ENCODE measurements at places on chromosomes 3 and 15.

GRCh38 chr3:30730967-30731366 is 124.6 kb downstream of the TGFBR2 start:
- no peak for DNase-seq

DNA sequence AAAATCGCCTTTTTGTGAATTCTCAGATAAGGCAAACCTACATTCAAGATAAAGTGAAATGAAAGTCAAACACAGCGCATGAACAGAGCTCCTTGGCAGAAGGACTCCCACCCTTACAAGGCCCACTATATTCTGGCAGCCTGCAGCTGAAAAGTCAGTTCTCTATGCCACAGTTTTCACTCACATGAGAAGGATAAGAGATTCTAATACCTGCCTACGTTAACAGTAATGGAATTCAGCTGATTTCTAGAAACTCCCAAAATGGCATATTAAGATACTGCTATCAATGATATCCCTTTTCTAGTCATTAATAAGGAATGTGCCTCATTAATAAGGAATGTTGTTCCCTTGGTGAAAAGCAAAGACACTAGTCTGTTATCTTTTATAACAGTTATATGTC is 27.0 kb downstream of the SLC30A4 start:
- DNase-seq: no peak

DNA sequence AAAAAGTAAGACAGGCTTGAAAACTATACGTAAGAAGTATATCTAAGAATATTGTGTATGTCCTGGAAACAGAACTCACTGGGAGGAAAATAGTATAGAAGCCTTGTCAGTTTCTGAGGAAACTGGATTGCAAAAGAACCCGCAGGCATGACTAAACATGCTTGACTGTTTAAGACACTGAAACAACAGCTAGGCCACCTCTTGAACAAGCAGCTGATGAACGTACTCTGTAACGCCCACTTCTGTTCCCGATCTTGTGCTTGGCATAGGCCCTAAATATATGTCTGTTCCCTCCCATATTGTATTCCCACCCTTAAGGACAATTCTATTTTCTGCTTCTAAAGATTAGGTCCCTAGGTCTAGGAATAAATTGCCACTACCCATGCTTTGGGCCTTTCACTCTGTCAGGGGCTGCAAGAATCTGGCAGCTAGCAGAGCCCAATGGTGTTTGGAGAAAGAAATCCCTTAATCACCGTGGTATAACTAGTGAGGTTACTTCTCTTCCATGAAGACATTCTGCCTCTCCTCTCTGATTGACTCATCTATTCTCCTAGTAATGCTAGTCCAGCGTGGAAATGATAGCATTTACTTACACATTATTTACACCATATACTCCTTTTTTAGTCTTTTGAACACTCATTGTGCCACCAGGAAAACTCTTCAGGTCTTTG is 46.2 kb downstream of the CD200 start:
- no peak for DNase-seq

DNA sequence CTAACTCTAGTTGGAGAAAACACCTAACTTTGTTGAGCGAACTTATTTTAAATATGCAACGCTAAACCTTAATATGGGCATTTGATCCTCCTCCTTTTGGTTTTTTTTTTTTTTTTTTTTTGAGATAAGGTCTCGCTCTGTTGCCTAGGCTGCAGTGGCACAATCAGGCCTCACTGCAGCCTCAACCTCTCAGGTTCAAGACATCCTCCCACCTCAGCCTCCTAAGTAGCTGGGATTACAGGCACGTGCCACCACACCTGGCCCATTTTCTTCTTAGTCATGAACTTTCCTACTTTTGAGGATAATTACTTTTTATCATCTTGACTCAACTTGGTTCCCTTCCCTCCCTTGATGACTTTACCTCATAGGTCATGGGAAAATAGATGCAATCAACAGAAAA is 3.9 kb downstream of the NUSAP1 start:
- no peak for DNase-seq

DNA sequence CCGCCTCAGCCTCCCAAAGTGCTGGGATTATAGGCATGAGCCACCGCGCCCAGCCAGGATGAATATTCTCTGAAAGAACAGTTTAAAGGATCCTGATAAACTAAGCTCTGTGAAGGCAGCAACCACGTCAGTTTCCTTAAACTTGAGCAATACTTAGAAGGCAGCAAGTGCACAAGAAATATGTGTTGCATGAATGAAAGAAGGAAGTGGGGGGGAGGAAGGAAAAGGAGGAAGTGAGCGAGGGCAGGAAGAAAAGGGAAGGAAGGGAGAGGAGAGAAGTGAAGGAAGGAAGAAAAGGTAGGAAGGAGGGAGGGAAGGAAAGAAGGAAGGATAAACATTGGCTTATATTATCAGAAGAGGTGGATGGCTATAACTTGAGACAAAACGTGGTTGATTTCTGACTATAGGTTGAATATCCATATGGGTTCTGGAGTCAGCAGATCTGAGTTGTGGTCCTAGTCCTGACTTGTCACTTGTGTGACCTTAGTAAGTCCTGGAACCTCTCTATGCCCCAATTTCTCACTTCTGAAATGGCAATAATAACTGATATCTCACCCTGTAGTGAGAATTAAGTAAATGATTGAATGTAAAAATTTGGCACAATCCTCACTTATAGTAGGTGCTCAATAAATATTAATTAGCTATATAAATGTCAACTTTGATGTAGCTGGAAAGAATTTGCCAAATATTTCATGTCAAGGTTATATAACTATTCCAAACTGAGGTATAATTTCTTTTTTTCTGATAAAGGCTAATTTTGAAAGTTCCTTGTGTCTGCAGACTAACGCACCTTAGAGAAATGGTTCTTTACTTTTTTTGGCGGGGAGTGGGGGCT is 12.0 kb upstream of the SEMA4B start:
- DNase-seq: no peak

DNA sequence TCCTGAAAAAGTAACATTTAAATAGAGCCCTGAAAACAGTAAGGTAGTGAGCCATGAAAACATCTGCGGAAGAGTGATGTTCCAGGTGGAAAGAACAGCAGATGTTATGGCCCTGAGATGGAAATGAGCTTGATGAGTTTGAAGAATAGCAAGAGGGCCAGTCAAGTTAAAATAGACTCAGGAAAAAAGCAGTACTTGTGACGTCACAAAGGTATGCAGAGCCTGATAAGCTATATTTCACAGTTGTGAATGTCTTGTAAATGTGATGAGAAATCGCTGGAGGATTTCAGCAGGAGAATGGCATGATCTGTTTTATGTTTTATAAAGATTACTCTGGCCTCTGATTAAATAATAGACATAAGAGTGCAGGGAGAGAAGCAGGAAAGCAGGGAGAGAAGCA is 18.6 kb upstream of the SECISBP2L start:
- DNase-seq: no peak

- DNase-seq: no peak
Measured at GRCh38 chr3:176274161-176274560, 923.1 kb downstream of the TBL1XR1 start.

DNA sequence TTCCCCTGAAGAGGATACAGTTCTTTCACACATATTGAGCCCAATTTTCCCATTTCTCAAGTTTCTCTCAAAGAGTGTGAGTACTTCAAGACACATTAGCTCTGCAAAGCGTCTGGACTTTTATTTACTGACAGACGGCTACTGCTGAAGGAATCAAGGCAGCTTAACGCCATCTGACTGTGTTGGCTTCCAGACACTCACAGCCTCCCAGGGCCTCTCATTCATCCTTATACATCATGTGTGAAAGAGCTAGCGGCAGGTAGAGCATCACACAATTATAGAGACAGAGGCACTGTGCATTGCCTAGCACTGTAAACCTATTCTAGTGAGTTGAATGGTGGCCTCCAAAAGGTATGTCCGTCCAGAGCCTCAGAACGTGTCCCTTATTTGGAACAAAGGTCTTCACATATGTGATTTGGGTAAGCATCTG is 284.1 kb upstream of the STT3B start:
- no peak for DNase-seq

DNA sequence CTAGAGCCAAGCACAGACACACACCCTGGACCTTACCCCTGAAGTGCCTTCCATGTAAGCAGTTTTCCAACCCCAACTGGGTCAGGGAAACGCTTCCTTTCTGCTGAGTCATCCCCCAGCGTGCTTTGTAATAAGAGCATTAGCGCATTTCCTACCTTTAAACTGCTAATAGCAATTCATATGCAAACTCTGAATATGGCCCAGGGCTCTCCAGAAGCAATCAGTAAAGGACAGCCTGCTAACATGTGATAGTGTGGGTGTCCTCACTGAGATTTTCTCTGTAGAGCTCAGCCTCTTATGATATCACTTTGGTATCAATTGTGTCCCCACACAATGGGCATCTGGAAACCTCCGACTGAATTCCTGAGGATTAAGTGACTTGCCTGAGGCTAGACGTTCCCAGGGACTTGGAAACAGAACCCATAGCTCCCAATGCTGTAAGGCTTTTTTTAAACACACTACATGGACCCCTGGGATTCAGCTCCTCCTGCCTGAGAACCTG is 5.6 kb downstream of the GABRB3 start:
- no peak for DNase-seq

DNA sequence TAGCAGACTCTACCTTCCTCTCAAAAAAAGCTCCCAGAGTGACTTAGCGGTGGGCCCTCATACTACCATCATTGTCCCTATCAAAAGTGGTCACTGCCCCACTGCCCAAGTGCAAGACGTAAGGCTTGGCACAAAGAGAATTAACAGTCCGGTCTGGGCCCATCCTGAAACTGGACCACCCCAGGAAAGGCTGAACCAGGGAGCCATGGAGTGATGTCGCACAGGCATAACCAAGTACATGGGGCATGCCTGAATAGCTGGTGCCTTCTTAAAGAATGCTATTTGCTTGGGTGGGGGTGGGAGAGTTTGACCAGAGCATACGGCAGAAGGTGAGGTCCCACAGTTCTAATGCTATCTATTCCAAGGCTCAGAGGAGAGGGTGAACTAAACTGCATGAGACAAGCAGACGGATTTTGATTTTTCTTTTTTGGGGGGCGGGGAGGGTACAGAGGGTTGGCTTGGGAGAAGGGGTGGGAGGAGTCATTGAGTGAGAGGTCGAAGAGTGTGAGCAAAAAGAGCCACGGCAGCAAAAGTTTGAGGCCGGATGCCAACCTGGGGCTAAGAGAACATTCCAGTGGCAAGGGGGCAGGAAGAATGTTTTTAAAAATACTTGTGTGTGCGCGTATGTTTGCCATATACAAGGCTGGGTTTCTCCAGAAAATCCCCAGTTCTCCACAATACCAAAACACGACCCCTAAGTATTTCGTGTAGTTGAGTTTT is 50.2 kb downstream of the FAM174B start:
- DNase-seq: no peak

DNA sequence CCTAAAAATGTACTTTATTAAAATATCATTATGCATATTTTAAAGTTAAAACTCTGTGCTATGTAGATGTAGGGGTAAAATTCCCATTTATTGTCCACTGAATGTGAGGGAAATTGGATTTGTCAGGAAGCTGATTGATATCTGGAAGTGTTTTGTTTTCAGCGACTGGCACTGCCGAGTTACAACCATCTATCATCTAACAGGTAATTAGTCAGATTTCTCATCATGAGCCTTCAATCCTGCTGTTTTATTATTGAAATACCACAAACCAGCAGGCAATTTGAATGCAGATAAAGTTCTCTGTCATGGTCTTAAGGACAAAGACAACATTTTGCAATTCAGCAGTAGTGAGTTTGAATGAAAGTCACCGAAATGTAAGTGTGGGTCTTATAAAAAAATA is 40.5 kb downstream of the ZIC1 start:
- no peak for DNase-seq

DNA sequence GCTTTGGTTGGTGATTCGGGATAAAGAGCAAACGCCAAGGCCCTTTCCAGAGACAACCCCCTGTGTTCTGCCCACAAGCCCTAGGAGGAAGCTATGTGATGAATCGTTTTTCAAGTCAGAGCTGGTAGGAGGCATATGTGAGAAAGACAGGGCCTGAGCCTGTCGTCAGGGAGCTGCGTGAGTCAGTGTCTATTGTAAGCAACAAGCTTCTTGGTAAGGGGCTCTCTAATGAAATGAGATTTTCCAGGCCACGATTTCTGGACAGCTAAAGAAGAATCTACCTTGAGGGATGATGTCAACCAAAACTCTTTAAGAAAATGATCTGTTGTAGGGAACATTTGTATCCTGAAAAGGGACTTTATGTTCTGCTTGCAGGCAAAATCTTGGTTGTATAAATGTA is 318.9 kb upstream of the IL12A start:
- DNase-seq: no peak

GRCh38 chr3:74623261-74623836 is 8.9 kb upstream of the CNTN3 start:
- DNase-seq: no peak

- no peak for DNase-seq
Measured at GRCh38 chr3:197961582-197961945, 1.5 kb downstream of the LMLN start.
